ENCODE measurements at places on chromosomes 12 and 14.

DNA sequence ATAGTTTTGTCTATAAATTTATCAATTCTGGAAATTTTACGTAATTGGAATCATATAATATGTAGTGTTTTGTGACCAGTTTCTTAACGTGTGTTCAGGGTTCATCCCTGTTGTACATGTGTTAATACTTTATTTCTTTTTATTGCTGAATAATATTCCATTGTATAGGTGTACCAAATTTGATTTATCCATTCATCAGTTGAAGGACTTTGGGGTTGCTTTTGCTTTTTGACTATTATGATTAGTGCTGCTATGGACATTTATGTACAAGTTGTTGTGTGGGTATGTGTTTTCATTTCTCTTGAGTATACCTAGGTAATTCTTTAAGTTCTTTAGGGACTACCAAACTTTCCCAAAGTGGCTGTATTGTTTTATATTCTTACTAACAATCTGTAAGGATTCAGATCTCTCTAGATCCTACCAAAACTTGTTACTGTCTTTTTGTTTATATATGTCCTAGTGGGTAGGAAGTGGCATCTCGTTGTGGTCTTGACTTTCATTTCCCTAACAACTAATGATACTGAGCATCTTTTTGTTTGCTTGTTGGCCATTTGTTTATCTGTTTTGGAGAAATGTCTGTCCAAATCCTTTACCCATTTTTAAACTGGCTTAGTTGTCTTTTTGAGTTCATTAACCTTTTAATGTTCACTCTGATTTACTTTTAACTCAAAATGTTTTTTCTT, 14.9 kb downstream of the VRK1 start:
- no peak for DNase-seq

GRCh38 chr12:116483959-116484750, 75.0 kb upstream of the MAP1LC3B2 start:
- DNase-seq, result no peak

- DNase-seq, result no peak
Measured at GRCh38 chr12:3967556-3968160, 94.5 kb upstream of the PARP11 start.

DNA sequence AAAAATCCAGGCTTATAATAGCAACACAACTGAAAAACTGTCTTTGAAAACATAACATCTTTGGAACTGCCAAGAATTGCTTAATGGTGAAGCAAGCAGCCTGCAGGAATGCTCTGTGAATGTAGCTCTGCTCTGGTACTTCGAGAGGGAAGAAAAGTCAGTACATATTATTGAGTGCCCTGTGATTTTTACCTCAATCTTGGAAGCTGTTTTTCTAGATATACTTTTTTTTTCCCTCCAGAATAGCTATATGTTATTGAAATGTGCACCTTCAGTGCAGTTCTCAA, 508.1 kb downstream of the PCNX1 start:
- DNase-seq, result no peak

GRCh38 chr14:61332658-61333029, 11.3 kb downstream of the PRKCH start:
- no peak for DNase-seq

DNA sequence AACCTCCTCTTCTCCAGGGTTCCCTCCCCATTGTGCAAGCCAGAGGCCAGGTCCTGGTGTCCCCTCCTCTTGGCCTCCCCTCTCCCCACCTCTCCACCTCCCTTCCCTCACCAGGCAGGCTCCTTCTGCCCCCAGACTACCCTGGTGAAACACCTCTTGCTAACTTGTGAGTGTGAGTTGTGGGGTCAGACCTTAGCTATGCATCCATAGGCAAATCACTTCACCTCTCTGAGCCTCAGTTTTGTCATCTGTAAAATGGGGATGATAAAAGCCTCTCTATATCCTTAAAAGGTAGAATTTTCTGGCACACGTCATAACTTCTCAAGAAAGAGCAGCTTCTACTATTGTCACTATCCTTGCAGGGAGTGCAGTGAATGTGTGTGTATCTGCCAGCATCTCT, 7.9 kb upstream of the DIO3 start:
- DNase-seq, result no peak

DNA sequence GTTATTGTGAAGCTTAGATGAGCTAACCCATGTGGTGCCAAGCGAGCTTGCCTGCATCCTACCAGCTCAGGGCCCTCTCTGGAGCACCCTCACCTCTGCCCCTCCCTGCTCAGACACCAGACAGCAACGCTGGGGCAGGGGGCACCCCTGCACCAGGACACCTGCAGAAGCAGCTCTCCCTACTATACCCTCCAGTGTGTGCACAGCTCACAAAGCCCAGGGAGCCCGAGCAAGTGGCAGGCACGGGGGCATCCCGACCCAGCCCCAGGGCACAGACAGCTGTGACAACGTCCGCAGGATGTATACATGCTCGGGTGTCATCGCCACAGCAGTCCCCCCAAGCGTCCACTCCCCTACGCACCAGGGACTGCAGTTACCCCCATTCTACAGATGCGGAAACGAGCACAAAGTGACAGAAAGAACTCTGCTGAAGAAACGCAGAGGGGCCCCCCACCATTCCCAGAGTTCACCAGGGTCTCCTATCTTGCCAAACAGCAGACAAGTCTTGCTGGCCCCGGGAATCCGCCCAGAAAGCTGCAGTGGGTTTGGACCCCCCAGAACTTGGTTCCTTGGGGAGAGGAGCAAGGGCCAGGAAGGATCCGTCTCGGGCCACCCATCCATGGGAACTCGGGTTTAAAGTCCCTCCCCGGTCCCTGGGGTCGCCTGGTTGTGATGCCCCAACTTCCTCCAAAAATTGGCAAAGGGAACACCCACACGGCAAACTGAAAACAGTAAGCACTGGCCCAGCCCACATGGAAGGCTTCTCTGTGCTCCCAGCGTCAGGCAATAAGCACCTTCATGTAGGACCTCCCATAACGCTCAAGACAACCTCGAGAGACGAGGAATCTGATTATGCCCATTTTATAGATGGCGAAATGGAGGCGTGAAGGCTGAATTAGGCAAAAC, 12.0 kb downstream of the NCOR2 start:
- DNase-seq, result no peak
